NCI-H446 treated with DMSO at 0.1 percent for 48 hours (cell line): ENCODE measurements at places on chromosomes 5 and 9.

GRCh38 chr5:171709930-171710329 lies 75.7 kb upstream of the SMIM23 start:
- no peak for DNase-seq

DNA sequence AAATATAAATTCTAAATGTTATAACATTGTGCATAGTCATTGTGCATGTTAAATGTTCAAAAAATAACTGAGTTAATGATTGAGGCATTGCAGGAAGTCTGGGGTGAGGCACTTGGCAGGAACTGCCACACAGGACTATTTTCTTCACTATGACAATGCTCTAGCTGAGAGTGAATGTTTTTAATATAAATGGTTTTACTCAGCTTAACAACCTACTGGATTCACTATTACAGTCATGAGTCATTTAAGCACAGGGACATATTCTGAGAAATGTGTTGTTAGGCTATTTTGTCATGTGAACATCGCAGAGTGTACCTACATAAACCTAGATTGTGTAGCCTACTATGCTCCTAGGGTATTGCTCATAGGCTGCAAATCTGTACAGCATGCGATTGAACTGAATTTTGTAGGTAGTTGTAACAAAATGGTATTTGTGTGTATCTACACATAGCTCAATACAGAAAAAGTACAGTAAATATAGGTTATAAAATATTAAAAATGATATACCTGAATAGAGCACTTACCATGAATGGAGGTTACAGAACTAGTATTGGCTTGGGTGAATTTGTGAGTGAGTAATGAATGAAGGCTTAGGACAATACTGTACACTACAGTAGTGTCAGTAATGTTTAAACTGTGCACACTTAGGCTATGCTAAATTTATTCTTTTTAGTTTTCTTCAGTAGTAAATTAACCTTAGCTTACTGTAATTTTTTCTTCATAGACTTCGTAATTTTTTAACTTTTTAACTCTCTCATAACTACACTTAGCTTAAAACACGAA lies 346.1 kb upstream of the PTGER4 start:
- DNase-seq, result no peak

GRCh38 chr5:68169903-68170302 lies 45.7 kb upstream of the PIK3R1 start:
- DNase-seq, result no peak

DNA sequence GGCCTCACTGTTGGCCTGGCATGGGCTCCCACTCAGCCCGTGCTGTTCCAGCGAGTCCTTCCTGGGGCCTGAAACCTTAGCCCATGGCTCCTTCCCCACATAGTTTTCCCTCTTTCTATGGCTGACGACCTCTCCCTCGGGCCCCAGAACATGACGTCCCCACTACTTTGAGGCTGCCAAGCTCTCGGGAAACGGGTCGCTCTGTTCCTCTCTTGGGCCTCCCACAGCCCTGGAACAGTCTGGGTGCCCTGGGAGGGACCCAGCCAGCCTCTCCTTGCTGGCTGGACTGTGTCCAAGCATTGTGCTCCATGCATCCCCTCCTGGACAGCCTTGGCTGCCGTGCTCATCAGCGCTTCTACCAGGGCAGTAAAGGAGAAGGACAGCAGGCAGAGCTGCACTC lies 118.3 kb downstream of the SYK start:
- DNase-seq, result no peak

DNA sequence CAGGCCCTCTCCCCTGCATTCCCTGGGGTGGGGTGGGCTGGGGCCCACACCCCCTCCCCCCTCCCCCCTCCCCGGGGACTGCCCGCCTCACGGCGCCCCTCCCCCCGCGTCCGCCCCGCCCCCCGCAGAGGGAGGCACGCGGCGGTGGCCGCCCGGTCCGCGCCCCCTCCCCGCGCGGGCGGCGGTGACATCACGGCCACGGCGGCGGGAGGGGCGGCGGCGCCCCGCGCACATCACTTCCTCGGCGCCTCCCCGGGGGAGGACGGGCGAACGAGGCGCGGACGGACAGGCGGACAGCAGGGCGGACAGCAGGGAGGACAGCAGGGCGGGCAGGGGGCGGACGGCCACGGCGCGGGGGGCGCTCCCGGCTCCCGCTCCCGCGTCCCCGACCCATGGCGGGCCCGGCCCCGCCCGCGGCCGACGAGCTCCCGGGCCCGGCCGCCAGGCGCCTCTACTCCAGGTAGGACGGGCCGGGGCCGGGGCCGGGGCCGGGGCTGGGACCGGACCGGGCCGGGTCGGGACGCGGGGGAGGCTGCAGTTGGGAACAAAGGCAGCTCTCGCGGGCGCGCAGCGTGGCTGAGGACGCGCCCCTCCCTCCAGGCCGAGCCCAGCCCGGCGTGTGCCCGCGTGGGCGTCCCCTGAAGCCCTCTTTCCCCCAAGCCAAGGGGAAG lies at the start of gene GPSM1:
TSS of gene GPSM1 (plus strand) at position 236 of the 671 bp plus-strand sequence. CDS start at position 393, 157 bp downstream.
- no peak for DNase-seq

- no peak for DNase-seq
Observed at GRCh38 chr9:135220601-135221575, 133.4 kb downstream of the OLFM1 start.

DNA sequence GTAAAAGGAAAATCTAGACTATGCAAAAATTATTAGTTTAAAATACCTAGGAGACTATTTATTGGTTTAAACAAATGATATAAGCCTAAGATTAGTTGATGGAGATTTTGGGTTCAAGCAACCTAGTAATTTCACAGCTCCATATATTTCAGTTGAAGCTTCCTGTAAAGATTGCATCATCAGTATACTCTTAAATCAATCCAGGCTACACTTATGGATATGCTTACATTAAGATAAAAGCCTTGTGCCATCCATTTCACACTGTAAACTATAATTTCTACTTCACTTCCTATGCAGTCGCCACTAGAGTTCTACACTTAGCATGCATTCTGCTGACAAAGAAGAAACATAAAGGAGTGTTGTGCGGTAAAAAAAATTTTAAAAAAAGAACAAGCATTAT lies 7.3 kb upstream of the LIX1 start:
- DNase-seq, result no peak

- DNase-seq, result peak; percentile 78
Observed at GRCh38 chr5:109299557-109299956, 110.2 kb downstream of the PJA2 start.

GRCh38 chr9:36018891-36019720 lies 17.6 kb upstream of the RECK start:
- no peak for DNase-seq

DNA sequence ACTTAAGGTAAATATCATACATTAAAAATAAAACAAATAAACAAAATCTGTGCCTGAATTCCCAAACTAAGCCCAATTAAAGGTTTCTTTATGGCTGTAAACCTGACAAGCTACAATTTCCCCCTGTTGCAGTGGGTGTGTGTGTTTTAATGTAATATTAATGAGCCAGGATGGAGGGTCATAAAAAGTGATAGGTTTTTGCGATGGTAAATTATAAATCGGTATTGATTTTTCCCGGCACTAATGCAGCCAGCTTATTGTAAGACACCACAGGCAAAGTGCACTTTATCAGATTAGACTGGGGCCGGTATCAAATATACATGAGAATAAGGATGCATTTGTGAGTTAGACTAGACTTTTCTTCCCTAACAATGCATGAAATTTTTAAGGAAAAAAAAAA lies 120.4 kb downstream of the EBF1 start:
- no peak for DNase-seq

DNA sequence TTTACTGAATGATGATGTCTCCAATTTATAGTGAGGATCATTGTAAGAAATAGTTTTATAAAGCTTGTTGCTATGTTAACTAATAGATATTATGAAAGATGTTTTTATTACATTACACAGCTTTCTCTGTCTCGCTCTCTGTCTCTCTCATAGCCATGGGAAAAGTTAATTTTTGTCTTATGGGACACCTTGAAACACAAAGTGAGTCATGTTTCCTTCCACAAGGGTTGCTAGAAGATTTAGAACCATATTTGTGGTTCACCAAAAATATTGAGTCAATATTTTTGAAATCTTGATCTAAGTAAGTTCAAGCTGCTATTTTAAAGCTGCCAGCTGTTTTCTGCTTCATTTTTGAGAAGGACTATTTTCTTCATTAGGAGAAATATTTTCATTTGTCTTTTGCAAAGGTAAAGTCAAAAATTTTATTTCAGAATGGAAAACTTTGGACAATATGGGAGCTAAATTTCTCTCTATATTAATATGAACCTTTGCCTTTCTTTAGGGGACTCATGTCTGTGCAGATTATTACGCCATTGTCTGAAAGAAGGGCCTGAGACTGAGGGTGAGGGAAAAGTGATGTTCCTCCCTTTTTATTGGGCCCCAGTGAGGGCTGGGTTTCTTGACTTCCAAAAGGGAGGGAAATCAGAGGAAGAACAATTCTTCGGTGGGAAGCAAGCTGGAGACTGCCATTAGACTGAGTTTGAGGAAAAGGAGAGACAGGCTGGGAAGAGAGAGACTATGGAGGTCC lies 87.9 kb upstream of the SLC24A2 start:
- no peak for DNase-seq

- DNase-seq, result peak; percentile 11
Observed at GRCh38 chr9:74770508-74771261, 117.0 kb downstream of the TRPM6 start.

DNA sequence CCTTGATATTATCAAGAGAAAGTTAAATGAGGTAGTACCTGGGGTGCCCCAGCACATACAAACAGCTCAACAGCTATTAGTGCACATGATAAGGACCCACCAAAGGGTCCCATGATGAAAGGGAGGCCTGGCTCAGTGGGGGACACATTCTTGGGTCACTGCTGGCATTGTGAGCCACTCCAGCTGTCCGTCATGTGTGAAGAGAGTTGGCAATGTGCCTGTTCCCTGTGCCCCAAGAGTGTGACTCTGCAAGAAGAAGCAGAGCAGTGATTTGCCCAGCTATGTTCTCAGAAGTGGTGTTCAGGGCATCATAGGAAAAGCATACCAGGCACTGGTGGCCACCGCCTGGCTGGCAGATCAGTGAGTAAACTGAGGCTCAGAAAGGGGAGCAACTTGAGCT lies 37.1 kb upstream of the TDRD7 start:
- no peak for DNase-seq

DNA sequence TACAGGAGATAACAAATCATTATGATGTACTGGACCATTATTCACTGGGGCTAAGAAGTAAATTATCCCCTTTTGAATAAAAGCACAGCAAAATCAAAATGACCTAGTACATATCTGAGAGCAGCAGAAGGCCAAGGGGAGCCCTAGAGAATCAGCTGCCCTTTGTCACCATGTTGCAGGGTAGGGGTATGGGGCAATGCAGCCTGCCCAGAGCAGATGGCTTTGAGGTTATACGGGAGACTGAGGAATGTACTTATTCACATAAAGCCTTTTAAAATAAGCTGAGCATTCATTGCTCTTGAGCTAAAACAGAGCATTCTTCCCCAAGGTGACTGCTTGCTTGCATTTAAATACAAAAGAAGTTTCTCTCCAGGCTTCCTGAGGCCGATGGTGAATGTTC lies 2.6 kb upstream of the TNFAIP8 start:
- DNase-seq, result no peak

- no peak for DNase-seq
Observed at GRCh38 chr9:99336531-99336930, 114.4 kb downstream of the SEC61B start.

- no peak for DNase-seq
Observed at GRCh38 chr5:143678148-143678905, 133.6 kb upstream of the HMHB1 start.

DNA sequence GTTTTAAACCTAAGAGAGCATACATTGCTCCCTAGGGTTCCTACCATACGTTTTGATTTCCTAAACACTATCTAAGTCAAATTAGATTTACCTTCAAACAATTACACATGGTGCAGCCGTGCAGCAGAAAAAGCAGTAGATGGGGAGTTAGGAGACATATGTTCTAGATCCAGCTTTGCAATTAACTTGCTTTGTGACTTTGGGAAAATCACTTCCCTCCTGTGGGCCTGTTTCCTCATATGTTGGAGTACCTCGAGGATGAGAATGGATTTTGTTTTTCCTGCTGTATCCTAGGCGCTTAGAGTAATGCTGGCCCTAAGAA lies 711 bp downstream of the MRPL50 start:
- DNase-seq, result no peak

GRCh38 chr9:16070455-16071145 lies 517.8 kb downstream of the CCDC171 start:
- DNase-seq, result no peak

DNA sequence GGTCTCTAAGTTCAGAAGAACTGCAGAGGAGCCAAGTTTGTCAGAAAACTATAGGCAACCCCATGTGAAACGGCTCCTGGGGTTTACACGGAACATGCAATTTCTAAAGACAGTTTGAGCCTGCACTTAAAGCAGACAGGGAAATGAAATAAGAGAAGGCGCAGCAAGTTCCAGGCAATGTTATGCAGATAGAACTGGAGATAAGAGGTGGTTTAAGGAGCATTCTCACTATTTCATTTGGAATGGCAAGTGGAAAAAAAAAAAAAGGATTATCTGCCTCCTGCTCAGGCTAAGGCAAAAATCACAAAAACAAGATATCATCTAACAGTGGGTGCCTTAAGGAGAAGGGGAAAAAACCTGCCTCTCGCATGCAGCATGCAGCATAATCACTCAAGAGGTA lies 2252.4 kb downstream of the MAT2B start:
- no peak for DNase-seq

DNA sequence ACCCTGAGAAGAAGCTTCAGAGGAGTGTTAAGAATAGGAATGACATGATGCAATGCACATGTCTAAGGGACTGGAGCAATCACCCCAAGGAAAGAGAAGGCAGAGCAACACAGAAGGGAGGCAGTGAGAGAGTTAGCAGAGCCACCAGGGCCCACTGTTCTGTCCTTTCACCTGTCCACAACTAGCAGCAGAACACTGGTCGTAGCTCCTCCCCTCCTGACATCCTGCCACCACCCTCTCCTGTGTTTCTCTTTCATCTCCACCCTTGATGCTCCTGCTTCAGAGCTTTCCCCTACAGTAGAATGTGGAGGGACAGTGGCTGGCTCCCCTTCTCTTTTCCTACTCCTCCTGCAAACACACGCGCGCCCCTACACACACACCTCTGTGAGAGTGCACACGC lies 483.4 kb upstream of the KIF2A start:
- no peak for DNase-seq

DNA sequence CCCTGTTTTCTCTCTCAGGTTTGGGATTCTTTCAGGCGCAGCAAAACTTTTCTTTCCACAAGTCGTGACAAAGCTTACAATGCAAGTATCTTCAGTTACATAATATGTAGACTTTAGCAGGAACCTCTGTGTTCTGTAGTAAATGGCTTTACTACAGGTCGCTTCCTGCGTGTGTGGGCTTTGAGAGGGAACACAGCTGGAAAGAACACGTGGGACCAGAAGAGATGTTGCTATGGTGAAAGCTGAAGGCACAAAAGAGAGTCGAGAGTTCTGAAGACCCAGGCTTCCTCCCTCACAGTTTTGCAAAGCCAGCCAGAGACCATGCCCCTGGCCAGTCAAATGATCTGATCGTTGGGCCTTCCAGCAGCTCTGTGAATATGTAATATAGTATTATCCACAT lies 4.0 kb downstream of the ANKRD55 start:
- no peak for DNase-seq

DNA sequence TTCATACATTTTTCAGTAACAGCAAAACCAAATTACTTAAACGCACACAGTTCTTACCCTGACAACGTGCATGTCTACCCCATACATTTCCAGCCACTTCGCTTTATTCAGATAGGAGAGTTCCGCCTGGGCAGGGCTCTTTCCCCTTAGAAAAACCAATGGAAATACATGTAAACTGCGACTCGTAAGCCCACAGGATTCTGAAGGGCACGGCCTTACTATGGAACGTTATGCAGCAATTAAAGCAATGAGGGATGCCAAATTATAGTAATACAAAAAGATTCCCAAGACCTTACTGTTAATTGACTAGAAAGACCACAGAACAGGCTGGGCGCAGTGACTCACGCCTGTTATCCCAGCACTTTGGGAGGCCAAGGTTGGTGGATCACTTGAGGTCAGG lies 64.5 kb downstream of the EPB41L4B start:
- no peak for DNase-seq
